ENCODE measurements at places on chromosomes 6 and 20. TPM values are rescaled to one million over a fixed set of nuclear protein-coding genes. Genes with fewer than 3 reads are reported as not detected.

The RBM12 gene
- polyA plus RNA-seq = 66.0 TPM

The CCM2L gene
- polyA plus RNA-seq = 1.5 TPM

The SPTLC3 gene
- polyA plus RNA-seq = not detected

The CDC5L gene
- 28.9 TPM for polyA plus RNA-seq

The ISM1 gene
- polyA plus RNA-seq = not detected

The TP53INP2 gene
- 11.5 TPM for polyA plus RNA-seq

The MUC21 gene
- not detected for polyA plus RNA-seq

The MUCL3 gene
- not detected for polyA plus RNA-seq

The C20orf144 gene
- polyA plus RNA-seq = not detected

The CTSZ gene
- 0.78 TPM for polyA plus RNA-seq

The ATAT1 gene
- 70.4 TPM for polyA plus RNA-seq

The GNAS-AS1 gene
- polyA plus RNA-seq = 0.64 TPM

The ANKRD6 gene
- polyA plus RNA-seq = 43.5 TPM

The KIF3B gene
- polyA plus RNA-seq = 53.0 TPM

The PTPRK gene
- polyA plus RNA-seq = 14.9 TPM

The RAET1L gene
- polyA plus RNA-seq = not detected
